ENCODE measurements at places on chromosomes 5 and 9. TPM values are rescaled to one million over a fixed set of nuclear protein-coding genes. Genes with fewer than 3 reads are reported as not detected.

- no peak for DNase-seq
These were observed 46.1 kb upstream of the CER1 start for GRCh38 chr9:14768405-14769229.

GRCh38 chr5:73027361-73027760, 71.5 kb downstream of the FCHO2 start:
- DNase-seq: no peak

- no peak for DNase-seq
These were observed 105.0 kb downstream of the SEMA6A start for GRCh38 chr5:116469631-116470030.

DNA sequence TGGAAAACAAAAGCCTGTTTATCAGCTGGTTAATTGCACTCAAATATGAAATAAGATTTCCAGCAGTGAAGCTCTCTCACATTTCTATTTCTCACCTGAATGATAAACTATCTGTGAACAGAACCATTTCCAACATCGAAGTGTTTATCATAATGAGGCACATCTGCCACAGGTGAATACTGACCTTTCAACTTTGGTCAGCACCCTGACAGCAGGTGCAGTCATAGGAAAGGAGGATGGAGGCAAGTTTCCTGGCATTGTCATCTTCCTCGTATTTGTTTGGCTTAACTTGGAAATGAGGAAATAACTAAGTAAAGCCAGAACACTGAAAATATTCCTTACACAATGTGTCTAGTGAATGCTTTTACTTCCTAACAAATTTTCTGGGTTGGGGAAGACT, 716.4 kb downstream of the NR2F1-AS1 start:
- no peak for DNase-seq

DNA sequence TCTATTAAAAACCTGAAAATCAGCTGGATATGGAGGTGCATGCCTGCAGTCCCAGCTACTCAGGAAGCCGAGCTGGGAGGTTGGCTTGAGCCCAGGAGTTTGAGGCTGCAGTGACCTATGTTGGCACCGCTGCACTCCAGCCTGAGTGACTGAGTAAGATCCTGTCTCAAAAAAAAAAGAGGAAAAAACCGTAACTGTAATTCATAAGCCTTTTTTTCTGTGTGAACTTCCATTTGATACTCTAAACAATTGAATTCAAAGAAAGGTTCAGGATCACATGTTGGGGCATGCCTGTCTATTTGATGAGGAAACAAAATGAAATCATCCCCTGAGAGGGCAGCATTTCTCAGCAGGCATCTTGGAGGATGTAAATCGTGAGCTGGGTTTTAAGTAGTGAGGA, 38.8 kb downstream of the ITGA2 start:
- peak; percentile 38 for DNase-seq

DNA sequence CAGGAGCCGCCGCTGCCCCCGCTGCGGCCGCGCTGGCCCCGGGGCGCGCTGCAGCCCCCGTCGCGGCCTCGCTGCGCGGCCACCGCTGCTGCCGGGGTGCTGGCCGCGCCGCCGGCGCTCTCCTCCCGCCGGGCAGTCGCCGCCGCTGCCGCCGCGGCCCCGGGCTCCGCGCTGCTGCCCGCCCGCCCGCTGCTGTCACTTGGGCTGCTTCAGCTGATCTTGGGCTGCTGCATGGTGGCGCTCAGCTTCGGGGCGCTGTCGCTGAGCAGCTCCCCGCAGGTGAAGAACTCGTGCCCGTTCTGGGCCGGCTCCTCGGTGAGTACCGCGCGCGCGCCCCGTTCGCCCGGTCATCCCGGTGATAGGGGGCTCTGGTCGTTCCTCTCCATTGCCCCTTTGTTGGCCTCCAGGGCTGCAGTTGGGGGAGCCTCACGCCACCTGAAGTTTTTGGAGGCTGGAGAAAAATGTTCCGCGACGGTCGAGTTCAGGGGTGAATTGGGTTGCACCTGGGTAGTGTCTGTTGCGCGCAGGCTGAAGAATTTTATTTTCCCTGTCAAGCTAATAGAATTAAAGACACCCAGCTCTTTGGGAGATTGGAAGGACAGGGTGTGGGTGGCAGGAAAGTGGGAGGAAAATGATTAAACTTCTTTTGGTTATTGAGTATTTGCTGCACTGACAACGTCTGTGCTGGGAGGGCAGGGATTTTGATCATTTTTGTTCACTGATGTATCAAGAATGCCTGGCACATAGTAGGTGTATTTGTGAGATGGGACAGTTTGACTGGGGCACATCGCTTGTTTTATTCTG, 596 bp downstream of the ENTREP1 start:
- peak; percentile 22 for DNase-seq

DNA sequence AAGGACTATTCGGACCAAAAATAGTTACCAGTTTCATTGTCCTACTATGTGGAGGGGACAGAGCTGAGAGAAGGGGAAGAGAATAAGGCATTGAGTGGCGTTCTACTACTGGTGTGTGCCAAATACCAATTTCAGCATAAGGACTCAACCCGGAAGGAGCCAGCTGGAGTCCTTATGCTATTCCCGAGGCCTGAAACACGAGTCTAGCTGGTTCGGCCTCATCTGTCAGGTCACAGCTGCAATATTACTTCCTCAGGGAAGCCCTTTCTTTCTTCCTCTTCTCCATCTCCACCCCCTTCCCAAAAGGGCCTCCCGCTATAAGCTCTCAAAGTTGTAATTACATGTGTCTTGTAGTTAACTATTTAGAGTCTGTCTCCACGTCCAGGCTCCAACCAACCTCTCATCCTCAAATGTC, 20.5 kb upstream of the FER start:
- peak; percentile 36 for DNase-seq

- no peak for DNase-seq
These were observed 1686.5 kb upstream of the ACO1 start for GRCh38 chr9:30697958-30698357.

GRCh38 chr9:126304207-126304970, 22.2 kb upstream of the MVB12B start:
- no peak for DNase-seq

Gene CYLC2
- not detected for total RNA-seq

- DNase-seq: no peak
These were observed 160.2 kb downstream of the MED10 start for GRCh38 chr5:6218116-6218515.

Gene SLC6A3
- total RNA-seq: not detected

GRCh38 chr9:84339503-84339902, 1.1 kb downstream of the SLC28A3 start:
- DNase-seq: no peak

DNA sequence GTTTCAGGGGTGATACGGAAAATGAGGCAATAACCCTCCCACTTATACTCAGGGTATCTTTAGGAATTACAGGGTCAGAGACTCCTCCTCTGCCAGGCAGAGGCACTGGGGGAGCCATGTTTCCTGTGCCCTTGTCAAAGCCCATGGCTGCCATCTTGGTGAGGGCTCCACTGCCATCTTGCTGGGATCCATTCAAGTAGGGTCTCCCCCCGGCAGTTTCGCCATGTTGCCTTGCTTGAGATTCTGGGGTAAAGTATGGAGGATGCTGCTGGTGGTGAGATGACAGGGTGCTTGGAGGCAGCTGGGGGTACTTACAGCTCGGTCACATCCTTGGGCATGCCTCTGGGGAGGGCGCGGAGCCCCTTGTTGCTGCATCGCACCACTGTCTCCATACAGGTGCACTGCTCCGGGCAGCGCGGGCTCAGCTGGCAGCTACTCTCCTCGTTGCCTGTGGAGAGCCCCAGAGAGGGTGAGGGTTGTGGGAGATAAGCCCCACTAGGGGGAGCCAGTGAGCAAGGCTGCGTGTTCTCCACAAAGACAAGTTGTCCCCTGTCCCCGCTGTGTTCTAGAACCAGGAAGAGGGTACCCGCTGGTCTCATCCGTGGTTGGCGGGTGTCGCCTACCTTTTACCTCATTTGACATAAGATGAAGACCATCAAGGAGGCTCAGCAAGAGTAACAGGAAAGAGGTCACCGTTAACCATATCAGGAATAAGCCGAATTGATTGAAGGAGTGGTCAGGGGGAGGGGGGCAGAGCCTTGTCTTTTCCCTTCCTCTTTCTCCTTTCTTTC, 169.0 kb upstream of the PANK3 start:
- DNase-seq: peak; percentile 33

Gene TLR4
- 24.7 TPM for total RNA-seq

Gene FBLL1
- 0.16 TPM for total RNA-seq

DNA sequence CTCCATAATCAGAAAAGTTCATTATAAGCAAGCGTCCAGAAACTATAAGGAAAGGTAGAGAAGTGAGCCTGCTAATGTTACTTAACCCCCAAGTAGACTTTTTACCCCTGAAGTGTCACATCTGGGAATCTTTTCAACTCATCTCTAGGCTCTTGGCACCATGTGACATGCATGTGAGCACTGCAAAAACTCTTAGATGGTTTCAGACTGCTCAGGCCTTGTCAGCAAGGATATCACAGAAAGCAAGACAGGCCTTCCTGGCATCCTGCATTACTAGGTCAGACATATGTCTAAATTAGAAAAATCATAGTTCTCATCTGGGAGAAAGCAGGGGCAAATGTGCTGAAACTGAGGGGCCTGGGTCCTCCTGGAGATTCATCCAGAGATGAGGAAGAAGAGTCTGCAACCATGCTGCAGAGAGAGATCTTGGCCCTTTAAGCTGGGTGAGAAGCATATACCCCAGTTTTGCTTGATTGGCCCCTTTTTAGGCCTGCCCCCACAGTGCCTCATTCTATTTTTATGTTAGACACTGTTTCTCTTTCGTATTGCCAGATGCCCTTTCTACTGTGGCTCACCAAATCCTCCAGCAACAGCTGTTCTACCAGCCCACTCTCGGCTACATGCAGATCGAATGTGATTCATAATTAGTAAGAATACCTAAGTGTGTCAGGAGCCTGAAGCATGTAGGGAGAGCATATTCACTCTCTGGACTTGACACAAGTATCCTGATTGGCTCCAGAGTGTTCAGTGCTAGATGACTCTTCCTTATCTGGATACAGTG, 19.0 kb downstream of the TMEM8B start:
- no peak for DNase-seq

Gene NKD2
- total RNA-seq: 1.9 TPM

DNA sequence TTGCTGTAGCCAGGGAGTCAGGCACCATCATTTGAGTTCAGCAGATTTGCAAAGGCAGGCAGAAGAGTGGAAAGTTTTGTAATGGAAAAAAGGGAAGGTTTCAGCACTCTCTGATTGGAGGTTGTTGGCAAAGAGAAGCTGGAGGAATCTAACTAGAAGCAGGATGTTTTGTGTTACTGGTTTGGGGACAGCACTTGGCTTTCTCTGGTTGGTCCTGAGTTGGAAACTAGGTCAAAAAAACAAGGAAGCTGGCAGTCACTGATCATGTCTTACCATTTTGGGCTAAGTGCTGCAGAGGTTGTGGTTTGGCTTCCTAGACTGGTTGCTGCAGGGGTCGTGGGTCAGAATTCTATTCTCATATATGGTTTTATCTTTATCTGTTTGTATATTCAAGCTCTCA, 189.8 kb downstream of the DRD1 start:
- DNase-seq: peak; percentile 23

Gene SLC36A2
- 1.8 TPM for total RNA-seq

Gene GSN
- 532 TPM for total RNA-seq

- no peak for DNase-seq
These were observed 22.4 kb downstream of the SH3TC2 start for GRCh38 chr5:149040421-149040820.

GRCh38 chr5:83632874-83633273, 87.8 kb downstream of the HAPLN1 start:
- no peak for DNase-seq

DNA sequence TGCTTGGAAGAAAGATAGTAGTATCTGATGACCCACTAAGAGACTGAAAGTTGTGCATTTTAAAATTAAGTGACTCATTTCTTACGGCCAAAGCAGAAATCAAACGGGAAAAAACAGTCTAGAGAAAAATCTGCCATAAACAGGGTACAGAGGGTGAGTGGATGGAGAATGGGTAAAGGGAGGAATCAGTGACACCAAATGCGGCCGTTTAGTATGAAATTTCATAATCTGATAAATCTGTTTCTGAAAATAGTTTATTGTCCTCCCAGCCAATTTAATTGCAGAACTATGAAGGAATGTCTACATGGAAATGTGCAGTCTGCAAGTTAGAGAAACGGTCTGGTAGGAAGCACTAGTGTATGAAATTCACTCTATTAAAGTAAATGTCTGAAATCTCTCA, 39.5 kb downstream of the ADAMTS12 start:
- DNase-seq: no peak

GRCh38 chr9:92234514-92234913, 59.0 kb downstream of the IARS1 start:
- DNase-seq: no peak

Gene ABO
- total RNA-seq: 0.25 TPM

GRCh38 chr5:51479840-51480239, 96.6 kb downstream of the ISL1 start:
- DNase-seq: no peak

GRCh38 chr5:93800988-93801811, 59.8 kb upstream of the POU5F2 start:
- DNase-seq: no peak

GRCh38 chr5:41968153-41968723, 43.2 kb downstream of the FBXO4 start:
- no peak for DNase-seq

DNA sequence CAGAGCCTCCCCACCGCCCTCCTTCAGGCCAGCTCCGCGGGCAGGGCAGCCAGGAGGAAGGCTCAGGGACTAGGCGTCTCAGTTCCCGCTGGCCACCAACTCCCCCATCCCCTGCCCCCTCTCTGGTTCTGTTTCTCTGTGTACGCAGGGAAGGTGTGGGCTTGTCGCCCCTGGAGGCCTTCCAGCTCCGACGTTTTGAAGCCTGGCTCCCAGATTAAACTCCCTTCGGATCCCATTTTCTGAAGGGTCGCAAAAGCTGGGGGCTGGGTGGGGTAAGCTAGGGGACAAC, 346 bp downstream of the ATOX1 start:
- peak; percentile 32 for DNase-seq

- no peak for DNase-seq
These were observed 2.0 kb downstream of the CTNND2 start for GRCh38 chr5:11902201-11902619.

GRCh38 chr5:84303315-84303714, 81.4 kb downstream of the EDIL3 start:
- DNase-seq: no peak

GRCh38 chr5:69007726-69008368, 86.0 kb upstream of the SLC30A5 start:
- peak; percentile 58 for DNase-seq
